ENCODE measurements at places on chromosomes 5 and 9. TPM values are rescaled to one million over a fixed set of nuclear protein-coding genes. Genes with fewer than 3 reads are reported as not detected.

SPACA9 gene
- 0.95 TPM for total RNA-seq

SLC36A2 gene
- not detected for total RNA-seq

- no peak for ATAC-seq
Observed at GRCh38 chr5:124512236-124512635, 234.2 kb downstream of the ZNF608 start.

GRCh38 chr9:37840560-37841194 is 40.1 kb downstream of the DCAF10 start:
- peak; percentile 52 for ATAC-seq

DNA sequence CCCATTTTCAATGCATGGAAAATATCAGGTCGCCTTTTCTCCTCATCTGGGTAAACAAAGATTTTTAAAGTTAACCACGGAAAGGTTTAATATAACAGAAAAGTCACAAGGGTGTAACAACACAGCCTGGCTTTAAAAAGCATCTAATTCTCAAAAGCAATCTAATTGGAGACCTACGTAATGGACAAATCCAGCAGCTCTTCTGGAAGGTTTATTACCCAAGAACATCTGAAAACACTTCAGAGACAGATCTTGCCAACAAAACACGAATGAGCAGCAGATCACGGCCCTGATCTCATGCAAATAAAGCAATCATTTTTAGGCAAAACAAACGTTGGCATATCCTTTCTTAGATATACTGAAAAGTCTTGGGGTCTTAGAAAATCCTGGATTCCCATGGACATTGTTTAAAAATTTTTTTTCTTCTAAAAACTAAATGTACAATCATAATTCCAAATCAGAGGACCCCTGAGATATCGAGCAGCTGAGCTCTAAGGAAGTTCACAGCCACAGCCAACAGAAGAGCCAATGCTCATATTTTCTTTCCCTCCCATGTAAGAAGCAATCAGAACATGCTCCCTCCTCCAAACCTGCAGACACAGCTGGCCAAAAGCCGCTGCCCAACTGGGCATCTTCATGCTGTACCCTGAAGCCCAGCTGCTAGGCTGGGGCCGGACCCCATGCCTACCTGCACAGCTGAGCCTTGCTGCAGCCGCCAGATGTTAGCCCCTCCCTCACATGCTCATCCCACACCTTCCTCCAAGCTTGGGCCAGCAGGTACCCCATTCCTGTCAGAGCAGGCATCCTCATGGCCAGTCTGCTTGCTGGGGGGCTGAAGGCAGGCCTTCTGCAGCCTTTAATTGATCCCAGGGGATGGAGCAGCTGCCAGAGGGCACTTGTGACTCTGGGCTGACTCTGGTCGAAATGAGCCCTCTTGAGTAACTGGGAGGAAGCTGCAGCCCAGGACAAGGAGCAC is 11.2 kb downstream of the ANKS6 start:
- ATAC-seq = no peak
